ENCODE measurements at places on chromosomes 3 and 15. TPM values are rescaled to one million over a fixed set of nuclear protein-coding genes. Genes with fewer than 3 reads are reported as not detected.

Gene ZNF80
- total RNA-seq = not detected

Gene LOXL1
- total RNA-seq = 10.3 TPM

Gene DUSP7
- total RNA-seq = 11.9 TPM

Gene ATP13A4
- 10.2 TPM for total RNA-seq
